Erythroblast (primary cell): ENCODE measurements at places on chromosomes 12 and 14.

GRCh38 chr12:124480469-124481256 lies 86.7 kb downstream of the NCOR2 start:
- DNase-seq = peak; percentile 10

- no peak for DNase-seq
These were observed 43.1 kb downstream of the GPHB5 start for GRCh38 chr14:63275611-63276010.

GRCh38 chr12:124586756-124587155 lies 19.3 kb upstream of the NCOR2 start:
- DNase-seq = no peak

- DNase-seq = no peak
These were observed 31.9 kb downstream of the CEP83 start for GRCh38 chr12:94427501-94428381.

DNA sequence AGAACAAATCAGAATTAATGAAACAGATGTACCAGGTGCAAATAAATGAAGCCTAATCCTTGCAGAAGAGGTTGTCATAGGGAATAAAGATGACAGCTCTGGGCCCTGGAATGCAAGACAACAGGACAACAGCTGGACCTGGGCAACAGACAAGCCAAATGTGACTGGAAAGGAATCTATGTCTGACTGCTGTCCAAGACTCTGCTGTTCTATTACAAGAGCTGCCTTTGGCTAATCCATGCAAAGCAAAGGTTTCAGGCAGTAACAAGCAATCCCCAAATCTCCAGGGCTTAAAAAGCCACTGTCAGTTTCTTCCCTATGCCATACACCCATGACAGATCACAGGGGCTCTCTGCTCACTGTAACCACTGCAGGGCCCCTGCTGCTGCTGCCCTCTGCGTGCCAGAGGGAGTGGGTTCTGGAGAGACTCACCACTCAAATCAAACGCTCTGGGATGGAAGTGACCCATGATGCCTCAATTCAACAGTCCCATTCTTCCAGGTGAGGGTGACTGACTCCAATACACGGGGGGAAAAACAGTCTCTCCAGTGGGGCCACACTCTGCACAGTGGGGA lies 218.9 kb upstream of the SFSWAP start:
- no peak for DNase-seq
